ENCODE measurements at places on chromosomes 3 and 15. TPM values are rescaled to one million over a fixed set of nuclear protein-coding genes. Genes with fewer than 3 reads are reported as not detected.

GRCh38 chr3:119598410-119599098, 869 bp downstream of the PLA1A start:
- H3K27ac ChIP-seq, result peak overlapping the region; percentile 52
- peaks cover 12% of the 10 kb centered on the region for H3K4me1 ChIP-seq
- H3K36me3 ChIP-seq, result no peaks in the 10 kb centered on the region
- H3K4me3 ChIP-seq, result no peak overlapping the region
- H3K27me3 ChIP-seq, result no peaks in the 10 kb centered on the region

GRCh38 chr15:101276501-101277037, 716 bp downstream of the SELENOS start:
- peak overlapping the region; percentile 78 for H3K27ac ChIP-seq
- H3K27me3 ChIP-seq, result no peaks in the 10 kb centered on the region
- H3K4me3 ChIP-seq, result peak overlapping the region; percentile 83
- DNase-seq, result no peak
- H3K36me3 ChIP-seq, result peaks cover 13% of the 10 kb centered on the region
- H3K4me1 ChIP-seq, result no peaks in the 10 kb centered on the region

COL7A1 gene
- total RNA-seq, result 84.8 TPM

SMARCC1 gene
- total RNA-seq, result 49.9 TPM

DNA sequence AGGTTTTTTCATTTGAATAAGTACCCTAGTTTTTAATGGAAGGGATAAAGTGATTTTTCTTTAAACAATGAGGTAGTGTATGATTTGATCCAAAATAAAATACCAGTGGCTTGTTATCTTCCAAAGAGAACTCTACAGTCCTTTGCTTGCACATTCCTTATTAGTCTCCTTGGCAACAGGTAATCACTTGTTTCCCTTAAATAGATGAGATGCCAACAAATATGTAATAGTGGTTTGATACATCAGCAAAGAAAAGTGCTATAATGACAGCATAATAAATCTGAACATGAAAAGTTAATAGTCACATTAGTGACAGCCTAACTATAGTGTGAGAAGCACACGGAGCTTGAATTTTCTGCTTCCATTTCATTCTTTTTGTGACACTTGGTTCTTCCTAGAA, 360.2 kb downstream of the ZNF385D start:
- no peak overlapping the region for H3K4me3 ChIP-seq
- no peaks in the 10 kb centered on the region for H3K27me3 ChIP-seq
- DNase-seq, result no peak
- no peak overlapping the region for H3K27ac ChIP-seq
